ENCODE measurements at places on chromosomes 2 and 18. TPM values are rescaled to one million over a fixed set of nuclear protein-coding genes. Genes with fewer than 3 reads are reported as not detected.

Gene MRPS9
- total RNA-seq = 20.4 TPM

Gene DYNC1I2
- 77.8 TPM for total RNA-seq

Gene REG3A
- total RNA-seq = 834 TPM

Gene SPOPL
- total RNA-seq = 18.9 TPM

Gene IER3IP1
- 8.1 TPM for total RNA-seq

Gene KIF1A
- total RNA-seq = 2.9 TPM

Gene PSMA8
- not detected for total RNA-seq

Gene SP100
- 498 TPM for total RNA-seq

Gene IL37
- total RNA-seq = not detected
